Activated naive CD8-positive, alpha-beta T cell treated with anti-CD3 and anti-CD28 coated beads, Interleukin-2, amount 50 U/mL, for 24 hours (primary cell): ENCODE measurements at places on chromosomes 12 and 14.

- DNase-seq, result peak; percentile 37
Measured at GRCh38 chr12:128976120-128976738, 123.0 kb downstream of the GLT1D1 start.

DNA sequence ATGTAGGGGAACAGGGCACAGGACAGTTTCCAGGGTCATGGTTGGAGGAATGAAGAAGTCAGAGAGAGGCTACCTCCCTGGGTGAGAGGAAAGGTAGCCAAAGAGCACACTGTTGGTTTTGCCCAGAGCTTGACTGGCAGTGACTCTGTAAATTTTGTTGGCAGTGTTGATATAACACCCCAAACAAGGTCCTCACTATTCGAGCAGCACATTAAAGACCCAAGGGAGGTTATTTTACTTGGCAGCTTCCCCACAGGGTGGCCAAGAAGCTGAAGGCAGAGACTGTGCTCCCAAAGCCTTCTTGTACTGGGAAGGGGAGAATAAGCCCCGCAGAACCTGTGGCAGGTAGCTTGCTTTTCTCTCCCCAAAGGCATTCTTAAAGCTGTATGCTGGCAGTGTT is 40.6 kb downstream of the WSCD2 start:
- DNase-seq, result no peak

DNA sequence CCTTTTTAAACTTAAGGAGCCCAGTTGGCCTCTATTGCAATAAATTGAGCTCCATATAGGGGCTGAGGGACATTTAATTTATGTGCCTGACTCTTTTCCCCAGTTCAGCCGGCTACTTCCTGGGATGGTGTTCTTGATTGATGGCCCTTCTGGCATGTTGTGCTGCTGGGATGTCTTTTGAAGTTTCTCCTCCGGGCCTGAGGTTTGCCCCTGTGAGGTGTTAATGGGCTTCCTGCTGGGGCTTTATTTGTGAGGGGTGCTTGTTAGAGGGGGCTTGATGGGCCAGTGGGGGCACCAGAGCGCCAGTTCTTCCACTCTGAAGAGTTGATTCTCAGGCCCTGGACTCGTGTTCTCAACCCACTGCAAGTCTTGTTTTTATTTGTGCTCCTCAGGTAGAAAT is 69.6 kb downstream of the CHST11 start:
- no peak for DNase-seq

GRCh38 chr12:72368298-72368697 is 96.1 kb downstream of the TRHDE start:
- no peak for DNase-seq

DNA sequence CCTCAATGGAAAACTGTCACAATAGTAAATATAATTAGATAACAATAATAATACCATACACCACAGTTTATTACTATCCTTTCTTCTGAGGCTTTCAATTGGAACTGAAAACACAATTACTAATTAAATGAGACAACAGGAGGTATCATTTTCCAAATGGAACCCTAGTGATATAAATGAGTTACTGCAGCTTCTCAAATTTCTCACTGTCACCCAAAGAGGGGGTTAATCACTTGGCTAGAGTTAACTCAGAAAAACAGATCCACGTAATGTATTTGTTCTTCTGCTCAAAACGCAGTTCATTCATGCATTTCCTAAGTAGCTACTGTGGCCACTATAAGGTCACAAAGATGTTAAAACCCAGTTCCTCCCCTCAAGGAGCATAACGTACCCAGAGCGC is 120.9 kb upstream of the FOXN3 start:
- DNase-seq, result no peak

GRCh38 chr14:66234411-66234810 is 251.8 kb upstream of the CCDC196 start:
- no peak for DNase-seq

DNA sequence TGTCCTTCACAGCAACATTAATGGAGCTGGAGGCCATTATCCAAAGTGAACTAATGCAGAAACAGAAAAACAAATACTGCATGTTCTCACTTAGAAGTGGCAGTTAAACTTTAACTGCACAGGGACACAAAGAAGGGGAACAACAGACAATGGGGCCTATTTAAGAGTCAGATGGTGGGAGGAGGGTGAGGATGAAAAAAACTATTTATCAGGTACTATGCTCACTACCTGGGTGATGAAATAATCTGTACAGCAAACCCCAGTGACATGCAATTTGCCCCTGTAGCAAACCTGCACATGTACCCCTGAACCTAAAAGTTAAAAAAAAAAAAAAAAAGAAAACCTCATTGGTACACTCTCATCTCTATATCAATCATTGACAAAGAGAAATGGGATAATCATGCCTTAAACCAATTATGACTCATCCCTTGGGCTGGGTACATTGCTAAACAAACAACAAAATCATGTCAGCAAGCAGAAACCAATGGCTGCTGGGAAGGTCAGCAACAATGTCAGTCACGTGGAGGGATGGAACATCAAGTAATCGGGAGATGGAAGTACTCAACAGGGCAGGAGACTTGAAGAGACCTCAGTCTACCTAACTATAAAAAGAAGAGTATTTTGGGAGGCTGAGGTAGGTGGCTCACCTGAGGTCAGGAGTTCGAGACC is 479.2 kb downstream of the RMST start:
- no peak for DNase-seq

- no peak for DNase-seq
Measured at GRCh38 chr14:26995301-26995700, 397.5 kb upstream of the NOVA1 start.

DNA sequence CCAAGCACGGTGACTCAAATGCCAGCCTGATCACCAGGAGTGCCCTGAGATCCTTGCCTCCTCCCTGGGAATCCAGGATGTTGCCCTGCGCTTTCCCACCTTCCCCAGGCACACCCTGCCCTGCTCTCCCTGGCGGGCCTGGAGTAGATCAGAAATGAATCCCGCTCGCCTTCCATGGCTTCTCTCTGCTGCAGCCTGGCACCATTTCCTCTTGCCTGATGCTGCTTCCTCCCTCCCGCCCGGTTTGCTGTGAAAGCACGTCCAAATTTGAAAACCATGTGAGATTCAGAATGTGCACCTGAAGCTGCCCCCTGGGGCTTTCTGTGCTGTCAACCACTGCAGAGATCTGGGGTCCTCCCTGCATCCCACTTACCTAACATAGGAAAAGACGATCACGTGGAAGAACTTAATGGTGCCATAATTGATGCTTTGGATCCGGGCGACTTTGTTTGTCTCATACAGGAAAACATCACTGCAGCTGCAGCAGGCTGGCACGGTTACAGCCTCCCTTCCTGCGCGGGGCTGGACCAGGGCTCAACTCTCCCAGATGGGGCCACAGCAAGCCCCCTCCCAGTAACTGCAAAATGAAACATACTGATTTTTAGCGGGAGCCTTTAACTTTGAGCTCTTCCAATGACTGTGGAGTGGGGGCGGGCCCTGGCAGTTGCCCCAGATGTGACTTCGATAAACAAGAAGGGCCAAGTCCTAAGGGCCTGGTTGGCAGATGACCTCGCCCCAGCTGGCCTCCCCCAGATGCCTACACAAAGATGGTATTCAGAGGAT is 24.9 kb upstream of the C12orf76 start:
- peak; percentile 36 for DNase-seq

- no peak for DNase-seq
Measured at GRCh38 chr14:52413729-52414408, 99.8 kb downstream of the PTGER2 start.

DNA sequence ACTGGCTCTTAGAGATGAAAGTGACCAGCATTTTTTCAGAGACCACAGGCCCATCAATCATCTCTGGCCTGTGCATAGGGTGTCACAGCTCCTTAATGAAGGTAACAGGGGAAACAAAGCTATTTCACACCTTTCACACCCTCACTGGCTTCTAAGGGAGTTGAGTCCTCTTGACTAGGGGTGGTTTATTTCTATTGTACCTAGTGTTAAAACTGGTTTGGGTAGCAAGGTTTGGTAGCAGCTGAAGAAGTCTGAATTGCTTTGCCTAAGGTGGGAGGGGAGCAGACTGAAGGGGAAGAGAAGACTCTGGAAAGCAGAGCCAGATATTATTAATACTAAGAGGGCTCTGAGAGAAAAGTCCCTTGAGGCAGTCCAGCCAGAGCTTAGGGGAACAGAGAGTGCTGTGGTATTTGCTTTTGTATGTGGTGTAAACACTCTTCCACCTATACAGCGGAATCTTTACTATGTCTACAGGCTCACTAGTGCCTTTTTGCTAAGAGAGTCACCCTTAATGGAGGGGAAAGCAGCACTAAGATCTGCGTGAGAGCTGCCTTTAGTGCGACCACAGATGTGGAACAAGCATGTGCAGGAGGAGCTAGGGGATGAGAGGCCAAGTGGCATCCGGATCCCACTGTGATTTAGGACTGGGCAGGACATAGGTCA is 95.8 kb downstream of the STXBP6 start:
- no peak for DNase-seq

DNA sequence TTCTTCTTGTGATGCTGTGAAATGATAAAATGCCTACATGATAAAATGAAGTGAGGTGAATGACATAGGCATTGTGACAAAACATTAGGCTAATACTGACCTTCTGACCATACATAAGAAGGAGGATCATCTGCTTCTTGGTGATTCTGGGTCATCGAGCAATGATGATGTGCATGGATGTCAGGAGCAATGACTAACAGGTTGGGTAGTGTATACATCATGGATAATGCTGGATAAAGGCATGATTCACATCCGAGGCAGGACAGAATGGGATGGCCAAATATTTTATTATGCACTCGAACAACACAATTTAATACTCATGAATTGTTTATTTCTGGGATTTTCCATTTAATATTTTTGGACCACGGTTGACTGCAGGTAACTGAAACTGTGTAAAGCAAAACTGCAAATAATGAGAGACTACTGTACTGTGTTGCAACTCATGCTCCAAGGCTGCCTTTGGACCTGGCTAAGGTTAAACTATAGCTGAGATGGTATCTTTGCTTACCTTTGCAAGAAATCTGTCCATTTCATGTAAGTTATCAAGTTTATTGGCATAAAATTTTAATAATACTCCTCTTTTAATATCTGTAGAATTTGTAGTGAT is 7.6 kb upstream of the SLC25A21 start:
- no peak for DNase-seq

DNA sequence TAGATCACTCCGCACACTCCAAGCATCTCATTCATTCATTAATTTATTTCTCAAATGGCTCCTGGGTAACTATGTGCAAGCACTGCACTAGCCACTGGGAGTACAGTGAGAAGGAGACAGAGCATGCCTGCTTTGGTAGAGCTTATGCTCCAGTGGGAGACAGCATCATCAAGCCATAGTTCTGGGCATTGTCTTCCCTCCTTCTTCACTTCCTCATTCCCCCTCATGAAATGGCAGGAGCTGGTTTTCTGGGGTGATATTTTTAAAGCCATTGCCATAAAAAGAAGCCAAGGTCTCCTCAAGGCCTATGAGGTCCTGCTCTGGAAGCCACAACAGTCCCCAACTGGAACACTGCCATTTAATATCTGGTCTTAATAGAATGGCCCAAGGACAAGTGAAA is 20.2 kb upstream of the RIC8B start:
- DNase-seq, result no peak

GRCh38 chr14:76580967-76581366 is 180.3 kb upstream of the VASH1 start:
- no peak for DNase-seq

- DNase-seq, result no peak
Measured at GRCh38 chr14:94532447-94532846, 23.2 kb upstream of the SERPINA12 start.

DNA sequence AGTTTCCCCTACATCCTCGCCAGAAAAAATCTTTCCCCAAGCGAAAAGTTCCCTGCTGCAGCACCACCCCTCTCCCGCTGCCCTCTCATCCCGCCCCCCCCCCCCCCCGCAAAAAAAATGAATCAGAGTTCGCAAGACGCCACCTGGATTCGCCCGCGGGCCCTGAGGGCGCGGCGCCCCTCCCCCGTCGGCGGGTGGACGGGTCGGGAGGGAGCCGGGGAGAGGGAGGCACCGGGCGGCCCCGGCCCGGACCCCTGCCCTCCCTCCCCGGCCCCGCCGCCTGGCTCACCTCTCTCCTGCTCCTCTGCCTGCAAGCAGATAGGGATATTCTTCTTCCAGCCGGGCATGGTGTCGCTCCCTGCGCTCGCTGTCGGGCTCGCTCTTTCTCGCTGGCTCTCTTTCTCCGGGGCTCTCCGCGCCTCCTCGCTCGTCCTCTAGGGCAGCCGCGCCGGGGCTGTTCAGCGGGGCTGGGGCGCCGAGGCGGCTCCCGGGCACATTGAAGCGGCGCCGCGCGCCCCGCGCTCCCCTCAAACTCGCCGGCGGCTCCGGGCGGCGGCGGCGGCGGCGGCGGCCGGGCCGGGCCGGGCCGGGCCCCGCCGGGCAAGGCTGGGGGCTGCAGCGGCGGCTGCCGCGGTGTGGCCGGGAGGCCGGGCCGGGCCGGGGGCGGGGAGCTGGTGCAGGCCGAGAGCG is 200.3 kb upstream of the CAND1 start:
- peak; percentile 42 for DNase-seq

DNA sequence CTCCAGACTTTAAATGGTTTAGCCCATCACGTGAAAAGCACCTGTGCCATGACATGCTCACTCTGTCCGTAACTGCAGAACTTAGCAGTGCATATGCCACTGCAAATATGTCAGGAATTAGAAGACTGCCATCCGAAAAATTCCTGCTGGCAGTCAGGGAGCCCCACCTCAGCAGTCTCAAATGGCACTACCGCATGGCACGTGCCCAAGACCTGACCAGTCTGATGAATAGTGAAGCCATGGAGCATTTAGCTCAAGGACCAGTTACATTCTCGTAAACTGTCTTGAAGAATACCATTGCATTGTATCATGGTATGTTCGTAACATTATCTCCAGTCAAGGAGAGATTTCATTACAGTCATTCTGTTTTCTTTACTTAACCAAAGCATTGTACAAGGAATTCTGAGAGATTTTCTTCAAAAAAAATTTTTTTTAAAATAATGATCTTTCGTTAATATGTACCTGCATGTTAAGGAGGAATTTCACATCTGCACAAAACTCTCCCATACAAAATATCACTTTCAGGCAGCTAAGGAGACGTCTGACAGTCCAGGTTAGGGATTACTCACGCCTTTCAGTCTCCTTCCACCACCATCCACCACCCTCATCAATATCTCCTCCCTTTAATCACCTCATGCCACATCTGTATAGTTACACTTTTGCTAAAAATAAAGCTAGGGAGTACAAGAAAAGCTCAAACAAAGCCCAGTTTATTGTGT is 138.5 kb downstream of the ANO2 start:
- no peak for DNase-seq

DNA sequence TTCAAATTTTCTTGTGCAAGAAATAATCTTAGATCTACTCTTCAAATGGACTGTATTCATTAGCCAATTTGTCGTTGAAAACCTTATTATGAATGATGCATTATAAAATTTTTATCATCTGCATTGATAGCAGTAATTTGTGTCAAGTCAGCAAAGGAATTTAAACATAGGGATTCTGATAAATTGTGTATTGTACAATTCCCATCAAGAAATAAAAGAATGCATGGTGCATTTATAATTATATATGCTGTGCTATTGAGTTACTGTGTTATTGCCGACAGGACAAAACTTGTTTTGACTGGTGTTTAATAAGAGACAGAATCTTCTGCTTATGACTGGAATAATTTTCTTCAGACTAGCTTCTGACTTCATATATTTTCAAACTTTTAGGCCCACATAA is 3.1 kb upstream of the BCDIN3D start:
- no peak for DNase-seq
